Keratinocyte (primary cell): ENCODE measurements at places on chromosomes 1 and 21.

DNA sequence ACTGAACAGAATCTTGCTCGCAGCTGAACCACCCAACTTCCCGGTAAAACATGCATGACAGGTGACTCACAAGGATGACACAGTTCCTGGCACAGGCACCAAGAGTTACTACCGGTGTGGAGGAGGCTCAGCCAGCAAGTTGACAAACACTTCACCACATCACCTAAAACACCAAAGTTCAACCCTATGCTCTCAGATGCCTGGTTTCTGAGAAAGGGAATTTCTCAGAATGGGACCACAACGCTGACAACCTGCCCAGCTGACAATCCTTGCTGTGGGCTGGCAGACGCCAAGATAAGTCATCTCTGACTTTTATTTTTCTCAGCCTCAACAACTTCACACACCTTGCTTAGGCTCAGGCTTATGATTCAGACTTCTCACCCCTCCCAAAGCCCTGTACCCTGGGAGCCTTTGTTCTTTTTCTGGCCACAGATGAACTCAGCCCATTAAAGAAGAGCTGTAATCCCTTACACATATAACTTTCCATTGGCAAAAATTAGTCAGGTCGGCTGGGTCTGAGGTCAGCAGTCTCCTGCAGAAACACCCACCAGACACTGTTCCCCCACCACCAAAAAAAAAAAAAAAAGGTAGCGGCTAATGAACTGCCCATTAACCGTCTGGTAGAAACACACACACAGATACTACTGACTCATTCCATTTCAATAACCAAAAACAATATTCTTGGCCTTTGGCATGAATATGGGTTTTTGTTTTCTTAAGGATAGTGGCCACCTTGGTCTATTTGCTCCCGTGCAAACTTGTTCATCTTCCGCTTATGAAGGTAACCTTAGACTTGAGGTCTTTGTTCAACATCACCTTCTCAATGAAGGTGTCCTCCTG lies 10.8 kb upstream of the TIAM1 start:
- peak; percentile 90 for DNase-seq

GRCh38 chr1:155912056-155912536 lies 947 bp upstream of the RIT1 start:
- DNase-seq, result no peak

DNA sequence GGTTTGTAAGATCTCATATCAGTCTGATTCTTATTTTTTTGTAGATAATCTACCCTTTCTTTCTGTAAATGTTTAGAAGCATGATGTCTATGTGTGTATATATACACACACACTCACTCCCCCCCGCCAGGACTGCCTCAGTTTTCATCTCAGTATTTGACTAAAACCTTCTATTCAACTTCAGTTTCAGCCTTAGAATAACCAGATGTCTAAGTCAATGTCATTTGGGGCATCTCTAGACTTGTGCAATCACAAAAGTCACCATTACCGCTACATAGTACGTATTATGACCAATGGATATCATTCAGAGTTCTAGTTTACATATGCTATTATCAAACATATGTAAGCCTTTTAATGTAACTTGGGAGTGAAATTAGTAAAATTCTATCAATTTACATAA lies 53.3 kb upstream of the BOLA1 start:
- no peak for DNase-seq

DNA sequence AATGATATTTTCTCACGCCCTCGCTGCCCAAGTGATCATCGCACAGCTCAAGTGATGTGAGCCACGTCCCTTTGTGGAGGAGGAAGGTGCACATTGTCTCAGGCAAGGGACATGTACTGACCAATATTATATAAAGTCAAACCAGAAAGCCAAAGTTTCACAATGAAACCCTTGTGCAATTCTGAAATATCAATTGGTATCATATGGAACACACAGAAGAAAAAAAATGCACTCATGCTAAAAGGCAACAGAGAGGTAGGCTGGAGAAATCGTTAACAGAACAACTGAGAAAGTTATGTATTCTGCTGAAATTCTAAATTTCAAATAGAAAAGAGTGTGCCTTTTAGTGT lies 1.9 kb downstream of the JAM2 start:
- DNase-seq, result no peak
